ENCODE measurements at places on chromosomes 7 and 10. TPM values are rescaled to one million over a fixed set of nuclear protein-coding genes. Genes with fewer than 3 reads are reported as not detected.

The OR9A2 gene
- not detected for polyA plus RNA-seq

- no peak overlapping the region for H3K27ac ChIP-seq
- no peak for DNase-seq
- no peaks in the 10 kb centered on the region for H3K4me1 ChIP-seq
- no peaks in the 10 kb centered on the region for H3K36me3 ChIP-seq
- no peaks in the 10 kb centered on the region for H3K27me3 ChIP-seq
- no peak overlapping the region for H3K4me3 ChIP-seq
These were observed 2.6 kb downstream of the STK31 start for GRCh38 chr7:23712368-23713284.

GRCh38 chr10:120588311-120588710, 131.3 kb downstream of the PLPP4 start:
- peaks cover 13% of the 10 kb centered on the region for H3K27me3 ChIP-seq
- no peak overlapping the region for H3K4me3 ChIP-seq
- no peak for DNase-seq
- H3K4me1 ChIP-seq = no peaks in the 10 kb centered on the region
- no peaks in the 10 kb centered on the region for H3K36me3 ChIP-seq

GRCh38 chr10:15852111-15852557, 8.2 kb downstream of the MINDY3 start:
- H3K27me3 ChIP-seq = no peaks in the 10 kb centered on the region
- no peak overlapping the region for H3K27ac ChIP-seq
- no peaks in the 10 kb centered on the region for H3K36me3 ChIP-seq

GRCh38 chr7:1055956-1056784, 11.8 kb downstream of the GPR146 start:
- peak overlapping the region; percentile 84 for H3K27ac ChIP-seq
- H3K36me3 ChIP-seq = peaks cover 11% of the 10 kb centered on the region
- H3K27me3 ChIP-seq = no peaks in the 10 kb centered on the region
- DNase-seq = no peak
- peak overlapping the region; percentile 39 for H3K4me3 ChIP-seq
- peaks cover 16% of the 10 kb centered on the region for H3K4me1 ChIP-seq

DNA sequence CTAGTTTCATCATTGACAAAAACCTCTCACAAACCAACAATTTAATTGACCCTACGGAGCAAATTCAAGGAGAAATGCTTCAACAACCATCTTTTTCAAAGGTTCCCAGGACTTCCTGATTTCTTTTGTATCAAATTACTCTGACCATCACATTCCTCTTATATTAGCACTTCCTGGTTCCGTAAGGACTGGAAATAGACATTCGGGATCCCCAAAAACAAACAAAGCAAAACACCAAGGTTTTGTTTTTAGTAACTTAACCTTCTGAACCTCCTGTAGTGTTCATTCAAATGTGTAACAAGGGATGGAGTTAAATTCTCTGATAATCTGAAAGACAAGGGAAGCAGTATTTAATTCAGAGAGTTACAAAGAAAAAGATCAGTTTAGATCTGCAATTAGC, 387.6 kb upstream of the NRP1 start:
- no peaks in the 10 kb centered on the region for H3K36me3 ChIP-seq
- no peak for DNase-seq
- H3K27me3 ChIP-seq = no peaks in the 10 kb centered on the region
- peaks cover 22% of the 10 kb centered on the region for H3K4me1 ChIP-seq
- no peak overlapping the region for H3K4me3 ChIP-seq

The TUBB8 gene
- polyA plus RNA-seq = not detected

DNA sequence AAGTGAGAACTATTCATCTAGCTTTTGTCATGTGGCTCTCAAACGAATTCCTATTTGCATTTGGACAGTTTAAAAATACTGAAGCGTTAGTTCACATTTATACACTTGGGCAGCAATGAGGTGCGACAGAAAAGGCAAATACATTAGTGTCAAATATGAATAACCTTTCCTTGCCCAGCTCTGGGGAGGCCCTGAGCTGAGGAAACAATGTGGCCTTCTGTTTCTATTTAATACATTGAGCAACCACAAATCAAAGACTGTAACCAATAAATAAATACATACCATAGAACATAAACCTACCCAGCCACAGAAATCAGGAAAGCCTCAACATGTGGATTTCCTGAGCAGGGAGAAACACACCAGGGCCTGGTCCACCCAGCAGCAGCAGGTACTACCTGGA, 585.2 kb downstream of the PARD3 start:
- no peaks in the 10 kb centered on the region for H3K36me3 ChIP-seq
- no peak overlapping the region for H3K27ac ChIP-seq
- H3K4me1 ChIP-seq = peaks cover 3% of the 10 kb centered on the region
- peak; percentile 47 for DNase-seq
- H3K27me3 ChIP-seq = no peaks in the 10 kb centered on the region

GRCh38 chr7:78780560-78780959, 672.9 kb downstream of the MAGI2 start:
- no peak overlapping the region for H3K4me3 ChIP-seq
- DNase-seq = no peak
- no peaks in the 10 kb centered on the region for H3K4me1 ChIP-seq
- H3K27ac ChIP-seq = no peak overlapping the region

The TEX36 gene
- polyA plus RNA-seq = not detected

The VIPR2 gene
- 0.02 TPM for polyA plus RNA-seq

GRCh38 chr7:2271273-2272026, 29.4 kb downstream of the NUDT1 start:
- H3K4me1 ChIP-seq = no peaks in the 10 kb centered on the region
- no peaks in the 10 kb centered on the region for H3K27me3 ChIP-seq
- no peak overlapping the region for H3K4me3 ChIP-seq
- H3K27ac ChIP-seq = no peak overlapping the region
- no peak for DNase-seq

GRCh38 chr10:29239569-29240472, 49.0 kb upstream of the LYZL1 start:
- no peaks in the 10 kb centered on the region for H3K36me3 ChIP-seq
- no peak overlapping the region for H3K27ac ChIP-seq
- no peaks in the 10 kb centered on the region for H3K27me3 ChIP-seq
- no peak overlapping the region for H3K4me3 ChIP-seq

Measured in lung (tissue), 17 donors.